Activated naive CD8-positive, alpha-beta T cell treated with anti-CD3 and anti-CD28 coated beads, Interleukin-2, amount 10 ng/mL, durations not matched to agents 7 days and 5 days (primary cell): ENCODE measurements at places on chromosomes 2 and 18. TPM values are rescaled to one million over a fixed set of nuclear protein-coding genes. Genes with fewer than 3 reads are reported as not detected.
A peak's percentile ranks its signal among the peaks of the same experiment; 100 is the strongest.

DNA sequence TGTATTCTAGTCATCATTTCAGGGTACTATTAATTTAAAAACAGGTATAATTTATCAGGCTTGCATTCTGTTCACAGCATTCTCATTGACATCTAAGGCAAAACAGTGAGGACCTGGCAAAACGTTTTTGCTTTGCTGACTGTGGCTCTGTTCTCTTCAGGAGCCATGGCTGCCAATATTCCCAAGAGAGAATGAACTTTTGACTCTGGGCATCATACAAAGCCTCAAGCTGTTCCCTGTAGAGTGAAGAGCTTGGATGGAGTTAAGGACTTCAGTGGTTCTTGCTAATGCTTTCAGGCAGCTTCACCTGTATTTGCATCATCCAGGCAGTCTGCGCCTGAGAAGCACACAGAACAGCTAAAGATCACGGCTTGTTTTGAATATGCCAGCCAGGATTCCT, 65.9 kb upstream of the CAVIN2 start:
- DNase-seq = no peak
- no peaks in the 10 kb centered on the region for H3K4me1 ChIP-seq
- no peaks in the 10 kb centered on the region for H3K36me3 ChIP-seq
- no peak overlapping the region for H3K27ac ChIP-seq

GRCh38 chr2:102832789-102833188, 71.0 kb downstream of the TMEM182 start:
- H3K36me3 ChIP-seq = no peaks in the 10 kb centered on the region
- H3K4me3 ChIP-seq = no peak overlapping the region
- no peak overlapping the region for H3K27ac ChIP-seq
- H3K27me3 ChIP-seq = no peaks in the 10 kb centered on the region
- no peaks in the 10 kb centered on the region for H3K4me1 ChIP-seq
- no peak for DNase-seq

GRCh38 chr2:134395779-134396178, 141.9 kb downstream of the MGAT5 start:
- no peak for DNase-seq
- no peak overlapping the region for H3K4me3 ChIP-seq
- no peak overlapping the region for H3K27ac ChIP-seq
- peaks cover 16% of the 10 kb centered on the region for H3K4me1 ChIP-seq

LOXHD1 gene
- total RNA-seq = 0.26 TPM

ALLC gene
- not detected for total RNA-seq

DNA sequence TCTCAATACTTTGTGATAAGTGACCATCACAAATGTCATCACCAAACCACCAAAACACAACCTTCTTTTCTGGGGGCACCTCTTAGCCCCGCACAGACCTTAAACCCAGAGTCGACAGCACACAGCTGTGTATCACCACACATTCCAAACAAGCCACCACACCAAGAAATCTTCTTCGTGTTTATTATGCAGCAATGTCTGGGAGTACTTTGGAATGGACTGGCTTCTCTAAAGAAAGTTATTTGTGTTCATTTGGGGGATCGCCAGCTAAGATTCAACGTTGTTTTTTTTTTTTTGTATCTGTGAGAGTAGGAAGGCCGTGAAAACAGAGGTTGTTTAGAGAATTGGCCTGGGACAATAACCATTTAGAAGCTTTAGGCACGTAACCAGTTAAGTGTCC, 1.1 kb upstream of the MTA3 start:
- H3K27ac ChIP-seq = peak overlapping the region; percentile 14
- H3K27me3 ChIP-seq = no peaks in the 10 kb centered on the region
- peaks cover 23% of the 10 kb centered on the region for H3K4me1 ChIP-seq
- peaks cover 10% of the 10 kb centered on the region for H3K36me3 ChIP-seq
- no peak for DNase-seq

DNA sequence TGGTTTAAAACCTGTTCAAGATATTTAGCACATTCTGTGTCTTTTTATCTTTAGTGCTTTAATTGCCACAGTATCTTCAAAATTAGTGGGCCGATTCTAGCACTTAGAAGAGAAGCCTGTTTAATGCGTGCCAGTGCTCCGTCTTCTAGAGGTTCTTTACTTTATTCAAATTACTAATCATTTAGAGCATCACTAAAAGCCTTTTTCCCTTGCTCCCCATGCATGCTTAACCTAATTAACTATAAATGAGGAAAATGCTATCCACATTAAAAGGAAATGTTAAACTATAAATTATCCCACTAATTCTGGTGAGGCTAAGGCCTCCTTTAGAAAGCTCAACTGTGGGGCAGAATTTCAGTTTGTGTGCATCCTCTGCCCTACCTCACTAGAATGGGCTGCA, 31.5 kb upstream of the INSIG2 start:
- DNase-seq = no peak
- no peaks in the 10 kb centered on the region for H3K36me3 ChIP-seq
- H3K4me1 ChIP-seq = peaks cover 10% of the 10 kb centered on the region
- H3K27ac ChIP-seq = no peak overlapping the region
- peaks cover 41% of the 10 kb centered on the region for H3K27me3 ChIP-seq
- H3K4me3 ChIP-seq = no peak overlapping the region

GRCh38 chr18:21452796-21453510, 147.6 kb downstream of the ESCO1 start:
- no peaks in the 10 kb centered on the region for H3K4me1 ChIP-seq
- no peaks in the 10 kb centered on the region for H3K36me3 ChIP-seq
- DNase-seq = no peak
- H3K27ac ChIP-seq = no peak overlapping the region

- no peaks in the 10 kb centered on the region for H3K36me3 ChIP-seq
- H3K27me3 ChIP-seq = peaks cover 2% of the 10 kb centered on the region
- no peak overlapping the region for H3K27ac ChIP-seq
- no peak overlapping the region for H3K4me3 ChIP-seq
- DNase-seq = no peak
Observed at GRCh38 chr2:180016937-180017336, 9.8 kb upstream of the CWC22 start.

- H3K36me3 ChIP-seq = no peaks in the 10 kb centered on the region
- DNase-seq = no peak
- H3K4me1 ChIP-seq = no peaks in the 10 kb centered on the region
- no peak overlapping the region for H3K4me3 ChIP-seq
Observed at GRCh38 chr2:180743401-180743800, 237.0 kb upstream of the UBE2E3 start.

RTTN gene
- total RNA-seq = 32.5 TPM

SGPP2 gene
- total RNA-seq = 1.2 TPM

SCN2A gene
- not detected for total RNA-seq

DNA sequence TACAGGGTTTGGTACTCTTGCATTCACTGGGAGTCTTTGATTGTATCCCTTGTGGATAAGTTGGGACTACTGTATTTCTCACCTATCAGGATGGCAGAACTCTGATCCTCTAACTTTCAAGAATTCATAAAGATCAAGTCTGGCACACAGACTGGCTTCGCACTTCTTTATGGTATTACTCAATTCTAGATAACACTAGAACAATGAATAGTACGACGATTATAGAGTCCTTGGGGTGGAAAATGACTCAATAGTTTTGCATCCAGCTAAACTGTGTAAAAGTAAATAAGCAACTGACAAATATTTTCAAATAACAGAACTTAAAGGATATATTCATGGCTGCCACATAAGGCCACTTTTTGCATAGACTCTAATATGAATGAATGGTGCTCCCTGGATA, 103.4 kb upstream of the MEX3C start:
- H3K36me3 ChIP-seq = no peaks in the 10 kb centered on the region
- H3K4me3 ChIP-seq = no peak overlapping the region

DNA sequence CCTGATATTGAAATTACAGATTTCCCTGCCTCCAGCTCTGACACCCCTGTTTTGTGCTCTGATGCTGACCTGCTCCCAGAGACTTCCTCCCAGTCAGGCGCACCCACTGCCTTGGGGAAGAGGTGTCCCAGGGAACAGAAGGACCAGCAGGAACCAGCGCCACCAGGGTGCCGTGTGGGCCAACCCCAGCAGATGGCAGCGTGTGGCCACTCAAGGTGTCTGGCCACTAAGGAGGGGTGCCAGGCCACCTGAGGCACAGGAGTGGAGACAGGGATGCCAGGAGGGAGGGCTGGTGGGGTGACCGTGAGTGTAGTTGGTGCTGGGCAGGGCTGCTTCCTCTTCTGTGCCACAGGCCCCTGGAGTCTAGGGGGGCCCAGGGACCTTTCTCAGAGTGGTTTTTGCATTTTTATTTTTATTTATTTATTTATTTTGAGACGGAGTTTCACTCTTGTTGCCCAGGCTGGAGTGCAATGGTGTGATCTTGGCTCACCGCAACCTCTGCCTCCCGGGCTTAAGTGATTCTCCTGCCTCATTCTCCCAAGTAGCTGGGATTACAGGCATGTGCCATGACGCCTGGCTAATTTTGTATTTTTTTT, 56.0 kb downstream of the TEX44 start:
- peak; percentile 75 for DNase-seq
- peaks cover 3% of the 10 kb centered on the region for H3K27me3 ChIP-seq
- peaks cover 2% of the 10 kb centered on the region for H3K4me1 ChIP-seq
- H3K27ac ChIP-seq = no peak overlapping the region
- H3K4me3 ChIP-seq = no peak overlapping the region
- H3K36me3 ChIP-seq = no peaks in the 10 kb centered on the region

ITPRIPL1 gene
- 35.9 TPM for total RNA-seq

GRCh38 chr18:3664563-3665178, 214.7 kb downstream of the TGIF1 start:
- H3K4me3 ChIP-seq = no peak overlapping the region
- H3K36me3 ChIP-seq = no peaks in the 10 kb centered on the region
- no peak overlapping the region for H3K27ac ChIP-seq
- DNase-seq = no peak

DNA sequence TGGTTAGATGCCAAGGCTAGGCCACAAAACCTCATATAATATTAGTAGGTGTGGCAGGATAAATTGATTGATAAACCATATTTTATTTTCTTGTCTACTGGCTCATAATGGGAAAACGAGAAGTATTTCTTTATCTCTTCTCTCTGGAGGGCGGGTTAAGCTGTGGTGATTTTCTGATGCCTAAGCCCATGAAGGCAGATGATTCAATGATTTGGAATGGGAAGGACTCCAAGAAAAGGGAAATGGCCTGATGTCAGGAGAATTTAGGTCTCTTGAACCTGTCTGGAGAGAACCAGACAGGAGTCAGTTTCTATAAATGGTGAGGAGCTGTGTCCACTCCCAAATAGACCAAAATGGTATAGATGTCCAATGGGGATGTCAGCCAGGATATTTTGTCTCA, 18.7 kb upstream of the MAP4K3 start:
- no peak overlapping the region for H3K27ac ChIP-seq
- DNase-seq = no peak
- peaks cover 2% of the 10 kb centered on the region for H3K4me1 ChIP-seq
- peaks cover 11% of the 10 kb centered on the region for H3K36me3 ChIP-seq
- no peaks in the 10 kb centered on the region for H3K27me3 ChIP-seq
- H3K4me3 ChIP-seq = no peak overlapping the region

DNA sequence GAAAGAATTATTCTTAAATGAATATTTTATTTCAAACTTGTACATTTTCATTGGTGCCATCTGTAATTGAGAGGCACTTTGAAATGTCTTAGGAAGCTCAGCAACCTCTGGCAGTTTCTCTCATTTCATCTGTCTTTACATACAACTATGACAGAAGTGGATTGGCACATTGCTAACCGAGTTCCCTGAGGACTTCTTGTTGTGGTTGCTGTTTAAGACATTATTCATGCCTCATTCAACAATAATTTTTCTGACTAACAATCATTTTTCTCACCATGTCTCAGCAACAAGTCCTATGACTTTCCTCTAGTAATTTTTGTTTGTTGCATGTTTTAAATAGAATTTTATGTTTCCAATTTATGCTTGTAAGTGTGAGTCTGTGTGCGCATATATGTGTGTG, 284.0 kb upstream of the CWC22 start:
- DNase-seq = no peak
- H3K27me3 ChIP-seq = no peaks in the 10 kb centered on the region
- H3K36me3 ChIP-seq = no peaks in the 10 kb centered on the region

LRRTM4 gene
- total RNA-seq = not detected

DYSF gene
- 6.7 TPM for total RNA-seq

- peaks cover 28% of the 10 kb centered on the region for H3K4me1 ChIP-seq
- H3K27me3 ChIP-seq = no peaks in the 10 kb centered on the region
- no peak for DNase-seq
- no peak overlapping the region for H3K27ac ChIP-seq
- H3K36me3 ChIP-seq = peaks cover 9% of the 10 kb centered on the region
Observed at GRCh38 chr2:191664823-191665677, 12.9 kb upstream of the NABP1 start.

GRCh38 chr2:121577381-121577780, 46.7 kb downstream of the RNU4ATAC start:
- H3K27ac ChIP-seq = no peak overlapping the region
- H3K36me3 ChIP-seq = peaks cover 3% of the 10 kb centered on the region
- H3K4me1 ChIP-seq = peaks cover 10% of the 10 kb centered on the region
- H3K27me3 ChIP-seq = no peaks in the 10 kb centered on the region
- no peak overlapping the region for H3K4me3 ChIP-seq

IL36B gene
- not detected for total RNA-seq

PROKR1 gene
- total RNA-seq = not detected

GRCh38 chr2:59691518-59692190, 861.8 kb downstream of the BCL11A start:
- no peaks in the 10 kb centered on the region for H3K36me3 ChIP-seq
- DNase-seq = no peak
- no peak overlapping the region for H3K27ac ChIP-seq

PAX8 gene
- 3.2 TPM for total RNA-seq
